Renal cortex interstitium (tissue), 15 donors: ENCODE measurements at places on chromosomes 2 and 18.

- DNase-seq, result no peak
Measured at GRCh38 chr2:132772340-132772739, 102.3 kb upstream of the LYPD1 start.

DNA sequence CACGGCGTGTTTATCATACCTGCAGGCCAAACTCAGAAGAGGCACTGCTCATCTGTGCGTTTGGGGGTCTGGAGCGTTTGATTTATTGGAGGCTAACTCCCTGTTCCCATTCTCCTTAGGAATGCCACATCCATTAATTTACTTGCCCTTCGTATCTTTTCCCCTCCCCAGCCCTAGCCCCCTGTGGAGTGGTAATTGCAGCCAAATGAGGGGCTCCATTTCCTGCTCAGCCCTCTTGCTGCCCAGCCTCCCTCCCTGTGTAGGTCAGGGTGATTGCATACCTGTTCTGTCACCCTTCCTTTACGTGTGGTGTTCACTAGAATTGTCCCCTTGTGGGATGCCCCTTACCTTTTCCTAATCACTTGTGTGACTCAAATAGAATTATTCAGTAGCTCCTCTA, 120.4 kb downstream of the MAP3K20 start:
- DNase-seq, result no peak

- no peak for DNase-seq
Measured at GRCh38 chr2:44522846-44523245, 161.1 kb downstream of the CAMKMT start.

GRCh38 chr2:60391649-60392375, 161.6 kb downstream of the BCL11A start:
- DNase-seq, result no peak

GRCh38 chr2:28419443-28420270, 27.0 kb downstream of the FOSL2 start:
- DNase-seq, result no peak

DNA sequence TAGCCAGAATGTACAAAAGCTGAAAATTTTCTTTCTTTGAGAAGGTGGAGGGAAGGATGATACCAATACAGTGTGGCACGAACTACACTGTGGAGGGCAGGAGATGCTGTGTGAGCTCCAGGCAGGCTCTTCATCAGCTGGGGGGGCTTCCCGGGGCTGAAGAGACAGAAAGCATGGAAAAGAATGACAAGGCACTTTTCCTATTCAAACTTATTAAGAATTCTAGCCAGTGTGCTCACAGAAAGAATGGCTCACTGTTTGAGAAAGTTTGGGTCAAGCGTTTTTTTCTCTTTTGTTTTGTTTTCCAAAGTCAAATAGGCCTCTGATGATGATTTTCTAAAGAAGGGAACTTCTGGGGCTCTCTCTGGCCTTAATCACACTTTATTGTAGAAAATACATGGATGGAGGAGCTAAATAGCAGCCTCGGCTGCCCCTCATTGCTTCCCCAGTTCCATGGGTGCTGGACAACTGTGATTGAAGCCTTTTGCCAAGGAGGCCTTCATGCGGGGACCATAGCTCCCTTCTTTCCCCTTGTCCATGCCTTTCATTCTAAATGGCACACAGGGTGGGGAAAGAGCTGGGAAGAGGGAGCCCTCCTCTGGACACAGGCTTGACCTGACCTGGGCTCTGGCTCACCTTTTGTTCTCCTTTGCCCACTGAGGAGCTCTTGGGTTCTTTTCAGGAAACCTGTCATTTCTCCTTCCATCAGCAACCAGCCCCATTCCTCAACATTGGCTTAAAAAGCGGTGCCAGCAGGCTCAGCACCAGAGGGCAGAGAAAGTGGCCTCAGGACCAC, 130.6 kb downstream of the TDRD15 start:
- DNase-seq, result no peak

- DNase-seq, result no peak
Measured at GRCh38 chr2:98505311-98505808, 60.7 kb downstream of the INPP4A start.

GRCh38 chr2:98806236-98806697, 75.3 kb upstream of the MGAT4A start:
- no peak for DNase-seq

DNA sequence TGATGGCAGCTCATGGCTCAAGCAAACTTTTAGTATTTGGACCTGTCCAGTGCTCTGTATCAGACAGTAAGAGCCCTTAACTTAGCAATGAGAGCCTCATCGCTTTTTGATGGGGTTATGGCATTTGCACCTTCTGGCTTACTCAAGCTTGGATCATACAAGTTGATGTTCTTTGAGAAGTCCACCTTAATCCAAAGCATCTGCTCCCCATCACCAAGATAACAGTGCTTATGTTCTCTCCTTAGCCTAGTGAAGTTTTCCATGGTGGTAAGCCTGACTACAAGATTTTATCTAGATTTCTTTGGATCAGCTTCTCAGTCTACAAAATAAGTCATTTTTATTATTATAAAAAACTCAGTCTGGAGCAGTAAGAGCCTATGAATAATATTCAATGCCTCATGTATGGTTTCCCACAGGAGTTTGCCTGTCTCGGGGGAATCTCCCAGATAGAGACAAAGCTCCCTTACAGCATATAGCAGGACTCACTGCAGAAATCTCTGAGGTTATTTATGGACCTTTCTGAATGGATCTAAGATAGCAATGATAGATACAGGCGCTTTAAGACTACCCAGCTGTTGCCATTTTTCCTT, 472.2 kb upstream of the LINC00305 start:
- no peak for DNase-seq

DNA sequence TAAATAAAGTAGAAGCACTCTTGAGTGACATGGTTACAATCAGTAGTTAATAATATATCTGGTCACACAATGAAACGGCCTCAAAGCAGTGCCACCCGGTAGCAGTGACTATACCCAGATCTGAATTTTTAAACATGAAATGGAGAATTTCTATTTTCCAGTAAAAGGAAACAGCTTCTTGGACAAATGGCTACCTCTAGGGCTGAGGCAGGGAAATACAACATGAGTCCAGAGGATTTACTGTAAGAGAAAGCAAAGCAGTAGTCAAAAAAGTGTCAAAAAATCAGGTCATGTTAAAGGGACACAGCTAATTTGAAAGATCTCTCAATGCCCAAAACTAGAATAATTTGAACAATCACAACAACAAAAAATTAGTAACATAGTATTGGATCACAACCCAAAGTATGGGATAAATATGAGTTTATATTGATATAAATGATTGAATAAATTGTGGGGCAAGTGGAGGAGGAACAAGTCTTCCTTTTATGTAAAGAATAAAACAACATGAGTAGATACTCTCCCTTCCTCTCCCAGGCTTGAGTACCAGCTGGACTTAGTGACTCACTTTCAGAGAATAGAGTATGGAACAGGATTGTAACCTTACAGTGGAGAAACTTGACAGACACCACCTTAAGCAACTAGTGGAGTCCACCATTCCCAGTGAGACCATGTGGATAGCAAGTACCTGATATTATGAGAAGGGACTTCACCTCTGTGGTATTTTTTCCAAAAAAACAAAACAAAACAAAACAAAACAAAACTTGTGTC, 180.8 kb downstream of the MBD2 start:
- no peak for DNase-seq

- no peak for DNase-seq
Measured at GRCh38 chr2:28952836-28953211, 28.3 kb upstream of the TOGARAM2 start.

GRCh38 chr18:49833814-49834213, 20.5 kb upstream of the ACAA2 start:
- DNase-seq, result no peak

DNA sequence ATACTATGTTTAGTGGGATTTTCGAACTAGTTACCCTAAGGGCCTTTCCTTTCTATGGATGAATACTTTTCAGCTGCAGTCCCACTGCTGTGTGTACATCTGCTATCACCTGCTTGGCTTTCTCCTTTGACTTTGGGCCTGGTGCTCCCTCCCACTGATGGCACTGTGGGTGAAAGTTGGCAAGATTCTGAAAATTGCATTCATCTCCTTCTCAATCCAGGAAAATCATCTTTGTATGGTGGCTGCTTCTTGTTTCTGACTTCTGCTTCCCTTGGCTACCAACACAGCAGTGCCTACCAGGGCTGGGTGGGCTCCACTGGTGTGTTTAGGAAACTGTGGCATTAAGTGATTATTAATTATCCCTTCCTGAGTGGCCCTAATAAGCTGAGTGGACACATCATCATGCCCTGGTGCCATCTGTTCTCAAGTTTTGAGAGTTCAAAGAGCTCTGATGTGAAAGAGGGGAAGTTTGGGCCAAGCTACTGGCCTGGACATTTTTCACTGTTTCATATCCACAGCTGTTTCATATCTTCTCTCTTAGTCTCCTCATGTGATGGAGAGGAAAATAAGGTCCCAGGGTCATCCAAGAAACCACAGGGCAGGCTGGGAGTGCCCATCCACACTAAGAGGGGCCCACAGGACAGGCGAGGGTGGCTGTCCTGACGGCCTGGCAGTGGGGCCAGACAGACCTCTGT, 16.7 kb downstream of the HK2 start:
- no peak for DNase-seq

- DNase-seq, result no peak
Measured at GRCh38 chr2:68059784-68060525, 2.8 kb downstream of the C1D start.

DNA sequence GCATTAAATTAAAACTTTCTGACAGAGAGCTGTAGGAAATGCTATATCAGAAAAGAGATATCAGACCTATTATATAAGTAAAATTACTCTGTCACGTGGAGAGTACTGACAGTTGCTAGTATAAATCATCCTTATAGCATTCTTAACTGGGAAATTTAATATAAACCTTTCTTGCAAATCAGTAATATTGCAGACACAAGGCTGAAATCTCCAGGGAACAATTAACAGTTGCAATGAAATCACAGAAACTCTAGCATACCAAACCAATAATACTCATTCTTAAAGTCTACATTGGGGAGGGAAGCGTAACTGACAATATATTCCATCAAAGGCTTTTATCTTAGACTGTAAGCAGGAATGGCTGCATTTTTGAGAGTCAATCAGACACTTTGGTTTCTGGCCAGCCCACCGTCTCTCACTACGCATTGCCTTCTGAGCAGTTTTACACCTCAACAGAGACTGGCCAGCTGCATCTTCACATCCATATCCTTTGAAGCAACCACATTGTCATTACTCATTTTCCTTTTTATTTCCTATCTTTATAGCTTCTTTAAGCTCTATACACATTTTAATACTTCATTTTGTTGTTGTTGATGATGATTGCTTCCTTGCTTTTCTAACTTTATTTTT, 536.0 kb upstream of the CDH2 start:
- DNase-seq, result no peak

DNA sequence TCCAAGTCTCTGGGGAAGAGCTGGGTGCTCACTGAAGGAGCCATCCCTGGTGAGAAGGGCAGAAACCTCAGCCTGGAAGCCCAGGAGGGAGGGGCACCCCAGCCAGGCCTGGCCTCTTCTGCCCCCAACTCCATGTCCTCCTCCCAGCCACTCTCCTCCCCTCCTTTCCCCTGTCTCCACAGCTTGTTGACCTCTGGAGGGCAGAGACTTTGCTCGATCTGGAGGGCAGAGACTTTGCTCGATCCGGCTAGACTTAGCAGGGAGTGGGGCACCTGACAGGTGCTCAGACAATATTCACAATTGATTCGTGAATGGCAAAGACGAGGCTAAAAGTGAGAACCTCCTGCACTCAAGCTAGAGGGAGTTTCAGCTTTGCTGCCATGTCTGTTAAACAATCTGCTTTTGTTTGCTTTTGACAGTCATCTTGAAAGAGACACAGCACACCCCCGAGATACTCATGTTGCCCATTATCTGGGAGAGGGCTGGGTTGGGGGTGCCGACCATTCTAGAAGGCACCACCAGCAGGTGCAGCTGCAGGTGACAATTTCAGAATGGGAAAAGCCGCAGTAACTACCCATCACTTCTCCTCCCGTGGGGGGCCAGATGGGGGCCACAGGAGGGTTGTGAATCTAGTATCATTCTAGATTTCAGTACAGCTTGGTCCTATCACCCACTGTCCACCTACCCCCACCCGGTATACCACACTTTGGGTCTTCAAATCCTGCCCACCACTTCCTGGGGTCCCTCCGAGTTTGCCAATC, 54.8 kb downstream of the DNMT3A start:
- no peak for DNase-seq

DNA sequence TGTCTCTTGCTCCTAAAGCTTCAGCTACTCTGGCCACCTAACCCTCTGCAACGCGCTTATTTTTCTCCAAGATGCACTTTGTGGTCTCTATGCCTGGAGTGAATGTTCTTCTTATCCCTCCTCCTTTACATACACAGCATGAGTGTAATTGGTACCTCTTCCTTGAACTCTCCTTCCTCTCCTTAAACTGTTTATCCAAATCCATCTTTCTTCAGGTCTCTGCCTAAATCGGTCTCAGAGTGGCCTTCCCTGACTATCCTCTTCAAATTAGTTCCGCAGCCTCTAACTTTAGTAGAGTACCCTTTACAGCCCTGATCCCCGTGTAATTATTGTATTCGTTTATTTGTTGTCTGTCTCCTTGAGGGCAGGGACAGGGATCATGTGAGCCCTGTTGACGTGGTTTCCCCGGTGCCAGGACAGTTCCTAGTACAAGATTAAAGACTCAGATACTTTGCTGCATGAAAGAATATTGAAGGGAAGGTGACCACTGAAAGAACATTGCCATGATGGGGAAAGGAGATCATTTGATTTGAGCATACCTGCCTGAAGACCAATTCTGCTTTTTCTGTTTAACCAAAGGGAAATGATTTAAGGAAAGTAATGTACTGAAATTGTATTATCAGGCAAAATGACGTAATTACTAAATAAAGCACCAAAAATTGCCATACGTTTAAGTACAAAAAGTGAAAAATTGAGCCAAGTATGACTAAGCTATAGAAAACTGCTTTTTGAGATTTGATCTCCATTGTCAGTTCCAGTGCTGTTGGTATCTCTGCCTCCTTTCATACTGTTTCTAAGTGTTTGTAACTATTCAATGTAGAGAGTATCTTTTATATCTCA, 1.2 kb downstream of the CNOT9 start:
- DNase-seq, result no peak

- DNase-seq, result no peak
Measured at GRCh38 chr18:52394602-52395001, 54.6 kb downstream of the DCC start.

DNA sequence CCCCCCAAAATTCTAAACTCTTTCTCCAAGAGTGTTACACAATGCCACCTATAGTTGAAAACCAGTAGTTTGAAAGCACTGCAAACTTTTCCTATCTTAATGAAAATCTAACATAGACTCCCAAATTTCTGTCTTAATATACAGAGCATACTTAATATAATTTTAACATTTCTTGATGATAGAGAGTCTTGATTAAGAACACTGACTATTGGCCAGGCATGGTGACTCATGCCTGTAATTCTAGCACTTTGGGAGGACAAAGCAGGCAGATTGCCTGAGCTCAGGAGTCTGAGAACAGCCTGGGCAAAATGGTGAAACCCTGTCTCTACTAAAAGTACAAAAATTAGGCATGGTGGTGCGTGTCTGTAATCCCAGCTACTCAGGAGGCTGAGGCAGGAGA, 34.2 kb downstream of the ASXL2 start:
- no peak for DNase-seq

GRCh38 chr2:173436088-173436487, 81.4 kb downstream of the CDCA7 start:
- DNase-seq, result no peak

- no peak for DNase-seq
Measured at GRCh38 chr2:9273486-9274130, 67.0 kb downstream of the ASAP2 start.
